CD8-positive, alpha-beta T cell (primary cell): ENCODE measurements at places on chromosomes 16 and 17. TPM values are rescaled to one million over a fixed set of nuclear protein-coding genes. Genes with fewer than 3 reads are reported as not detected.

The PRSS27 gene
- total RNA-seq, result 0.53 TPM

The NR1D1 gene
- 25.6 TPM for total RNA-seq

The CCDC154 gene
- total RNA-seq, result 2.4 TPM

The TBC1D3G gene
- not detected for total RNA-seq

The TMEM114 gene
- not detected for total RNA-seq
